CD4-positive, alpha-beta T cell treated with Interferon alpha-2 for 1 hour (primary cell): ENCODE measurements at places on chromosomes 1 and 21.

GRCh38 chr1:72634946-72635345 is 352.6 kb upstream of the NEGR1 start:
- DNase-seq: no peak

DNA sequence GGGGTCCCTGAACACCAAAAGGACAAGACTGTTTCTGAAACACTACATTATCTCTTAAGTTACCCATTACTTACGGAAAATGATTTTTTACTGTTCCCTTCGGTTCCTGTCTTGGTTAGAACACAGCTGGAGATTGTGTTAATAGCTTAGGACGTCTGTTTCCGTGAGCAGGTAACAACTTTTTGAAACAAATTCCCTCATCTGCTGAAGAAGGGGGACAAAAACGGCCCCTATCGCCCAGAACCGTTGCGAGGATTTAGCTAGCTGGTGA is 67.8 kb downstream of the SLC35A3 start:
- no peak for DNase-seq

GRCh38 chr1:161193561-161194235 is 5.2 kb downstream of the ADAMTS4 start:
- no peak for DNase-seq

GRCh38 chr1:65198096-65198495 is 50.1 kb downstream of the AK4 start:
- no peak for DNase-seq

DNA sequence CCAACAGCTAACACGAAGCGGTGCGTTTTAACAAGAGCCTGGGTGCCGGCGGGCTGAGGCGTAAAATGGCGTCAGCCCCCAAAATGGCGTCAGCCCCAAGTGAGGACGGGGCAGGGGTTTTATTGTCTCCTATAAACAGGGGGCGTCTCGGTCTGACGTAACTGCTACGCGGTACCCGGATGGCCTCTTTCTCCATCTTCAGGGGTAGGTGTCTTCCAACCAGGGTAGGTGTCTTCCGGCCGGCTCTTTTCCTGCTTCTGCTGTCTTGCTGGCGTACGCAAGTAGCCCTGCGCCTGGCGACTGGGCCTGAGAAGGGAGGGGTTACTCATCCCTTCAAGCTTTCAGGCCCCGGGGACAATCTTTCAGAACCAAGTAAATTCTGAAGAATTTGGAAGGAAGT is 45.3 kb downstream of the LGR6 start:
- no peak for DNase-seq

- no peak for DNase-seq
Measured at GRCh38 chr1:185152187-185152767, 4.5 kb downstream of the TRMT1L start.

- DNase-seq: no peak
Measured at GRCh38 chr21:45241357-45241756, 46.3 kb downstream of the POFUT2 start.

DNA sequence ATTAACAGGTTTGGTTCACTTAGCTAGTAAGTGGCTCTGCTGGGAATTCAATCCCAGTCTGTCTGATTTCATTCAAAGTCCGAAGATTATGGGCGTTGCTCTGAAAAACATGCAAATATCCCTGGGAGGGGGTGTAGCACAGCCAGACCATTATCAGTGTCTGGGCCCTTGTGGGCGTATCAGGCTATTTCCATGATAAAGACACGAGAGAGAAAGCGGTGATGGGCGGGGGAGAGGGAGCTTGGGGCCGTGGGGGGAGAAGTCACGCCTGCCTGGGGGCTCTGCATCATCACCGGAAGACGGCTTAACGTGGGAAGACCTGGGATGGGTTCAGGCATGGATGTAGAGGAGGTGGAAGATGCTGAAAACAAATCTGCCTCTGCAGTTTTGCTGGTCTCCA is 25.8 kb downstream of the IL6R start:
- DNase-seq: no peak
